ENCODE measurements at places on chromosomes 4 and X. TPM values are rescaled to one million over a fixed set of nuclear protein-coding genes. Genes with fewer than 3 reads are reported as not detected.
A peak's percentile ranks its signal among the peaks of the same experiment; 100 is the strongest.

DNA sequence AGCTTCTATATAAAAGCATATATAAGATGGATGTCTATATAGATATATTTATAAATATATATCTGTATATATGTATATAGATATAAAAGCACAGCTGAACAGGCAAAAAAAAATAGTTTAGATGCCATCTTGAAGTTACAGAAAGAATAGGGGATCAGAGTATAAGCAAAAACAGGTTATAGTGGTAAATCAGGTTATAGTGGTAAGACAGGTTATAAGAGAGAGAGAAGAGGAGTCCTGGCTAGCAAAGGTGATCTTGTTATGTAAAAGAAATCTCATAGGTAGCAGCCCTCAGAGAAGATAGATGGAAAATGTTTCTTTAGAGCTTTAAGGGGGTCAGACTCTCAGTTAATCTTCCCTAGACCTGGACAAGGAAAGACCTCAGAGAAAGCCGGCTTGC lies 1263.1 kb downstream of the PCDH7 start:
- no peak overlapping the region for H3K27ac ChIP-seq
- H3K4me1 ChIP-seq, result no peaks in the 10 kb centered on the region
- no peak overlapping the region for H3K4me3 ChIP-seq
- H3K27me3 ChIP-seq, result no peaks in the 10 kb centered on the region
- H3K36me3 ChIP-seq, result no peaks in the 10 kb centered on the region

DNA sequence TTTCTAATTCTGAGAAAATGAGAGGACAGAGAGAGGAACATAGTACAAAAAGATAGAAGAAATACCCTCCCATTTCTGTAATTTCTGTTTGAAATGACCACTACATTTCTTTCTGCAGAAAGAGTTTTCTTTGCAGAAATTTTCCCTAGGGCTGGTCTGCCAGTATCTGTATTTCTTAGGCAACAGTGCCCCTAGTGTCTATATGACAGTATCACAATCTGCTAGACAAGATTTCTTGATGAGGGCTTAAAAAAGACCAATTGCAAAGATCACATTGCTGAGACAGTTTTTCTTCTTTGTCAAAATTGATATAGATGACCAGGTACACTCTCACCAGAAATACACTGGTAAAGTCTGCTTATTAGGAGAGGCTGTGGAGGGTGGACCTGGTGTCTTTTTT lies 81.0 kb upstream of the ZDHHC15 start:
- H3K4me3 ChIP-seq, result no peak overlapping the region
- no peaks in the 10 kb centered on the region for H3K27me3 ChIP-seq
- H3K4me1 ChIP-seq, result no peaks in the 10 kb centered on the region
- no peak for DNase-seq
- H3K36me3 ChIP-seq, result no peaks in the 10 kb centered on the region
- H3K27ac ChIP-seq, result no peak overlapping the region

- H3K27me3 ChIP-seq, result no peaks in the 10 kb centered on the region
- no peaks in the 10 kb centered on the region for H3K36me3 ChIP-seq
- H3K27ac ChIP-seq, result no peak overlapping the region
- no peak overlapping the region for H3K4me3 ChIP-seq
- no peak for DNase-seq
These were observed 181.5 kb downstream of the NSUN7 start for GRCh38 chr4:40931238-40931637.

DNA sequence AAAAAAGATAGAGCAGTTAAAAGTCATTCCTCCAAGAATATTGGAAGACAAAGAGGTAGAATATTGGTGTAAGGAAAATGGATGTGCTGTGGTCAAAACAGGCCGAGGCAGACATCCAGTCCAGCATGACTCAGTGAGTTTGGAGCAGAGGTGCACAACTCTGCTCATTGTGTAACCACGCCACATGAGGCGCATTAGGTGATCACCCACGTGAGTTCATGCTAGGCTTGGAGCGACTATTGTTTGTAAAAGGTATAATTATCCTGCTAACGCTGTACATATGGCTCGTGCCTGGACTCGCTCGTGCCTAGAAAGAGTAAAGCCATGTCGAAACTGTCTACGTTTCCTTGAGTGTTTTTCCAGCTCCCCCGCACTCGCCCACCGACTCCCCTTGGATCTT lies 23.9 kb downstream of the C4orf54 start:
- H3K36me3 ChIP-seq, result no peaks in the 10 kb centered on the region
- H3K4me1 ChIP-seq, result peaks cover 68% of the 10 kb centered on the region
- H3K27ac ChIP-seq, result peak overlapping the region; percentile 98
- DNase-seq, result peak; percentile 87
- no peaks in the 10 kb centered on the region for H3K27me3 ChIP-seq

GRCh38 chr4:121061215-121061614 lies 11.1 kb downstream of the NDNF start:
- H3K4me1 ChIP-seq, result no peaks in the 10 kb centered on the region
- no peak overlapping the region for H3K4me3 ChIP-seq
- no peak for DNase-seq
- H3K27ac ChIP-seq, result peak overlapping the region; percentile 53
- H3K36me3 ChIP-seq, result no peaks in the 10 kb centered on the region

GRCh38 chr4:56388306-56388705 lies 1.0 kb upstream of the AASDH start:
- peaks cover 31% of the 10 kb centered on the region for H3K4me1 ChIP-seq
- no peaks in the 10 kb centered on the region for H3K27me3 ChIP-seq
- DNase-seq, result no peak
- peak overlapping the region; percentile 78 for H3K4me3 ChIP-seq
- H3K36me3 ChIP-seq, result no peaks in the 10 kb centered on the region

DNA sequence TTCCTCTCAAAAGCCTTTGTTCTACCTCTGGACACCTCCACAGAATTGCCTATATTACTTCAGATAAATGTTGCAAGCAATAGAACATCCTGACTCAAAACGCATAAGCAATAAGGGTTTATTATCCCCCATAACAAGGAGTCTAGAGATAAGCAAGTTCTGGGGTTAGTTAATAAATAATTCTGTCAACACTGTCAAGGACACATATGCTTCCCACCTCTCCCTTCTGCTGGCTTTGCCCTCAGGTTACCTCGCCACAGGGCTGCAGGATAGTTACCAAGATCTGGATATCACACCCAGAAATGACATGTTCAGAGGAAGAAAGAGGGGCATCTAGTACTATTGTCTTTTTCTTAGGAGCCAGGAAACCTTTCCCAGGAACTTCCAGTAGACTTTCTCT lies 14.0 kb upstream of the DUSP21 start:
- H3K4me1 ChIP-seq, result no peaks in the 10 kb centered on the region
- no peak for DNase-seq
- no peaks in the 10 kb centered on the region for H3K27me3 ChIP-seq
- no peak overlapping the region for H3K4me3 ChIP-seq

- no peak overlapping the region for H3K4me3 ChIP-seq
- H3K4me1 ChIP-seq, result peaks cover 20% of the 10 kb centered on the region
- no peak overlapping the region for H3K27ac ChIP-seq
- no peak for DNase-seq
- H3K27me3 ChIP-seq, result no peaks in the 10 kb centered on the region
These were observed 51.5 kb upstream of the FTHL17 start for GRCh38 chrX:31123335-31123734.

DNA sequence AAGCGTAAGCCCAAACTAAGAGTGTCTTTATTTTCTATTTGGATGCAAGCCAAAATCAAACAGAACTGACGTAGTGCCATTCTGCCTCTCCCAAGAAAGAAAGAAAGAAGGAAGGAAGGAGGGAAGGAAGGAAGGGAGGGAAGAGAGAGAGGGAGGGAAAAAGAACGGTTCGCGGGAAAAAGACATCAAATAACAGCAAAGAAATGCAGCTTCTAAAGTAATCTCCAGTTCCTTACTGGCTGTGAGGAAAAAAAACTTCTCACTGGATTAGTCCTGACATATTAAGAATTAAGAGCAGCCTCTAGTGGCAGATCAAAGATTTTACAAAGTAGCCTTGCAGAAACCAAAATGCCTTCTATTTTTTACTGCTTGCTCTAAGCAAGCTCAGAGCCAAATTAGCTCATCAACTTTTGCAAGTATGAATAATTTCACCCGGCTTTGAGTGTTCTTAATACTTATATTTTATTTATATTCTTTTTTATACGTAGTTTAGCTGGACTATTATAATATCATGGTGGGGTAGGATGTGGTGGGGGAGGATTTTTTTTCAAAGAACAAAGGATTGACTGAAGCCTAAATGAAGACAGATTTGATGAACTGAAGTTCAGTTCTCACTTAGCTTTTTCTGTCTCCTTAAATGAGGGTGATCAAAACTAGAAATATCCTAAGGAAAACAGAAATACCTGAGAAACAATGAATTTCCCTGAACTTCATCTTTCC lies 36.6 kb downstream of the PITX2 start:
- no peak overlapping the region for H3K27ac ChIP-seq
- peak overlapping the region; percentile 47 for H3K4me3 ChIP-seq
- H3K36me3 ChIP-seq, result no peaks in the 10 kb centered on the region
- DNase-seq, result no peak
- H3K4me1 ChIP-seq, result no peaks in the 10 kb centered on the region

DNA sequence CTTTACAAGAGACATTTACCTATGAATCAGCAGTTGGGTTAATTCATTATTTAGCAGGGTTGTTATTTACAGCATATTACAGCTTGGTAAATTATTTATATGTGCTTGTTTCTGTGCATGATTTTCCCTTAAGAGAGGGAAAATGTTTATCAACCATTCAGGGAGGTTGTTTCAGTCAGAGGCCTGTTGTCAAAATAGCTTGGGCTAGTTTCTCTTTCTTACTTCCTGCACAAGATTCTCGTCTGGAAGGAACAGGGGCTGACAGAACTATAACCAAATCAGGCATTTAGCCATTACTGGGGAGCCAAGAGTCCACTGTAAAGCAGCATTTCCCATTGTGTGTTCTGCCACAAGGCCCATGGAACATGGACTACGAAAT lies 135.8 kb downstream of the HS6ST2 start:
- H3K36me3 ChIP-seq, result no peaks in the 10 kb centered on the region
- DNase-seq, result no peak
- no peaks in the 10 kb centered on the region for H3K27me3 ChIP-seq
- no peak overlapping the region for H3K27ac ChIP-seq
- H3K4me3 ChIP-seq, result no peak overlapping the region

- no peaks in the 10 kb centered on the region for H3K4me1 ChIP-seq
- no peak for DNase-seq
- no peak overlapping the region for H3K4me3 ChIP-seq
- H3K36me3 ChIP-seq, result no peaks in the 10 kb centered on the region
These were observed 404.6 kb upstream of the PITX2 start for GRCh38 chr4:111027526-111027925.

- H3K27ac ChIP-seq, result no peak overlapping the region
- H3K27me3 ChIP-seq, result no peaks in the 10 kb centered on the region
- no peak for DNase-seq
- no peaks in the 10 kb centered on the region for H3K36me3 ChIP-seq
- no peak overlapping the region for H3K4me3 ChIP-seq
These were observed 281.7 kb downstream of the RCHY1 start for GRCh38 chr4:75232546-75232945.

- H3K27me3 ChIP-seq, result no peaks in the 10 kb centered on the region
- H3K4me3 ChIP-seq, result no peak overlapping the region
- no peak for DNase-seq
These were observed 76.7 kb upstream of the HS3ST1 start for GRCh38 chr4:11505221-11505971.

- H3K27me3 ChIP-seq, result peaks cover 6% of the 10 kb centered on the region
- no peak overlapping the region for H3K4me3 ChIP-seq
- DNase-seq, result no peak
- H3K4me1 ChIP-seq, result no peaks in the 10 kb centered on the region
- H3K36me3 ChIP-seq, result no peaks in the 10 kb centered on the region
These were observed 2.9 kb upstream of the BGN start for GRCh38 chrX:153491918-153492317.

- H3K27ac ChIP-seq, result no peak overlapping the region
- H3K27me3 ChIP-seq, result no peaks in the 10 kb centered on the region
- H3K4me3 ChIP-seq, result no peak overlapping the region
- H3K36me3 ChIP-seq, result no peaks in the 10 kb centered on the region
These were observed 72.6 kb downstream of the TAF1 start for GRCh38 chrX:71438750-71439149.

GRCh38 chrX:148572337-148572736 lies 71.9 kb downstream of the AFF2 start:
- H3K27me3 ChIP-seq, result no peaks in the 10 kb centered on the region
- no peaks in the 10 kb centered on the region for H3K36me3 ChIP-seq
- H3K4me1 ChIP-seq, result no peaks in the 10 kb centered on the region
- no peak overlapping the region for H3K27ac ChIP-seq

- no peak for DNase-seq
- no peak overlapping the region for H3K4me3 ChIP-seq
- H3K27me3 ChIP-seq, result no peaks in the 10 kb centered on the region
- no peaks in the 10 kb centered on the region for H3K36me3 ChIP-seq
- no peak overlapping the region for H3K27ac ChIP-seq
These were observed 95.0 kb upstream of the UBQLN2 start for GRCh38 chrX:56468441-56468840.

GRCh38 chr4:127667116-127667515 lies 34.4 kb downstream of the INTU start:
- H3K4me1 ChIP-seq, result no peaks in the 10 kb centered on the region
- no peaks in the 10 kb centered on the region for H3K27me3 ChIP-seq
- no peak overlapping the region for H3K27ac ChIP-seq

- no peak for DNase-seq
- no peaks in the 10 kb centered on the region for H3K36me3 ChIP-seq
- no peak overlapping the region for H3K27ac ChIP-seq
These were observed 186.5 kb downstream of the BANK1 start for GRCh38 chr4:101977076-101977475.

- no peaks in the 10 kb centered on the region for H3K36me3 ChIP-seq
- DNase-seq, result peak; percentile 22
- H3K4me1 ChIP-seq, result no peaks in the 10 kb centered on the region
- H3K27me3 ChIP-seq, result no peaks in the 10 kb centered on the region
- no peak overlapping the region for H3K4me3 ChIP-seq
These were observed 32.1 kb upstream of the GK start for GRCh38 chrX:30620980-30621618.

- H3K27me3 ChIP-seq, result peaks cover 19% of the 10 kb centered on the region
- no peak overlapping the region for H3K27ac ChIP-seq
- DNase-seq, result no peak
These were observed 128.0 kb upstream of the NKX1-1 start for GRCh38 chr4:1534095-1534872.

GRCh38 chr4:73620115-73620792 lies at the start of gene RASSF6:
Gene RASSF6, minus strand, starts transcription at chr4:73620436. Its CDS starts 8,641 bp downstream, at chr4:73611795.
- H3K4me3 ChIP-seq, result peak within 1 kb of the TSS; percentile 8
- H3K27ac ChIP-seq, result no peak within 1 kb of the TSS
- H3K4me1 ChIP-seq, result peaks cover 4% of the 10 kb centered on the region

GPM6B gene
- 6.5 TPM for total RNA-seq

LRRC66 gene
- total RNA-seq, result 3.3 TPM

ASB11 gene
- 59.5 TPM for total RNA-seq

UPF3B gene
- total RNA-seq, result 4.7 TPM

HAND2 gene
- total RNA-seq, result 0.78 TPM

NALF2 gene
- total RNA-seq, result not detected

USP27X gene
- total RNA-seq, result 1.0 TPM

RXFP1 gene
- not detected for total RNA-seq

ALPK1 gene
- 1.8 TPM for total RNA-seq

F8A2 gene
- not detected for total RNA-seq

MAP9 gene
- 0.23 TPM for total RNA-seq

IL21 gene
- not detected for total RNA-seq

RELL1 gene
- total RNA-seq, result 27.7 TPM

TRIM60 gene
- not detected for total RNA-seq

SSX4 gene
- total RNA-seq, result not detected

Measured in gastrocnemius medialis (tissue), 4 donors.